Aorta (tissue), 5 donors: ENCODE measurements at places on chromosomes 5 and 9. TPM values are rescaled to one million over a fixed set of nuclear protein-coding genes. Genes with fewer than 3 reads are reported as not detected.

The DMRT3 gene
- total RNA-seq = 1.2 TPM

The CEL gene
- 3.6 TPM for total RNA-seq

The HOMER1 gene
- total RNA-seq = 6.2 TPM

The PCDHA9 gene
- total RNA-seq = 0.36 TPM

The PTGDS gene
- total RNA-seq = 145 TPM

The UBE2QL1 gene
- total RNA-seq = 3.3 TPM

The ZNF474 gene
- 0.75 TPM for total RNA-seq

The TXNDC8 gene
- not detected for total RNA-seq

The RELL2 gene
- total RNA-seq = 1.9 TPM

The KCTD16 gene
- 2.7 TPM for total RNA-seq

The PCDHA6 gene
- total RNA-seq = 0.36 TPM

The PCDHA1 gene
- total RNA-seq = not detected

The C9orf50 gene
- total RNA-seq = 0.30 TPM

The CTNND2 gene
- 0.24 TPM for total RNA-seq

The MPDZ gene
- 96.5 TPM for total RNA-seq

The FCHSD1 gene
- 33.1 TPM for total RNA-seq

The SLC25A48 gene
- total RNA-seq = 0.42 TPM

The UNC13B gene
- total RNA-seq = 30.6 TPM

The BTNL9 gene
- 16.8 TPM for total RNA-seq

The TRIM7 gene
- total RNA-seq = 6.9 TPM

The SPATA31E1 gene
- not detected for total RNA-seq

The EDIL3 gene
- total RNA-seq = 205 TPM

The LCN1 gene
- total RNA-seq = 0.81 TPM

The ANKRD31 gene
- total RNA-seq = 0.24 TPM

The ZDHHC21 gene
- total RNA-seq = 16.3 TPM

The DMRTA1 gene
- total RNA-seq = 0.13 TPM

The SLU7 gene
- 60.6 TPM for total RNA-seq

The INSL4 gene
- not detected for total RNA-seq

The ADAMTS12 gene
- 7.3 TPM for total RNA-seq

The GPRIN1 gene
- total RNA-seq = 0.81 TPM

The NAA35 gene
- 23.5 TPM for total RNA-seq

The RAD17 gene
- 18.0 TPM for total RNA-seq

The GDNF gene
- total RNA-seq = 0.24 TPM

The PCDHGB3 gene
- total RNA-seq = 7.4 TPM

The ELAVL2 gene
- total RNA-seq = 0.42 TPM

The RMI1 gene
- total RNA-seq = 3.4 TPM

The INSL6 gene
- total RNA-seq = not detected

The KIF12 gene
- not detected for total RNA-seq

The LCN6 gene
- total RNA-seq = 17.4 TPM

The OR13F1 gene
- total RNA-seq = not detected

The EQTN gene
- total RNA-seq = 0.78 TPM

The STKLD1 gene
- total RNA-seq = not detected

The RASEF gene
- 0.06 TPM for total RNA-seq
